NCI-H1092 (cell line): ENCODE measurements at places on chromosomes 4 and X.

- DNase-seq, result no peak
Observed at GRCh38 chr4:126719852-126720251, 912.9 kb upstream of the INTU start.

DNA sequence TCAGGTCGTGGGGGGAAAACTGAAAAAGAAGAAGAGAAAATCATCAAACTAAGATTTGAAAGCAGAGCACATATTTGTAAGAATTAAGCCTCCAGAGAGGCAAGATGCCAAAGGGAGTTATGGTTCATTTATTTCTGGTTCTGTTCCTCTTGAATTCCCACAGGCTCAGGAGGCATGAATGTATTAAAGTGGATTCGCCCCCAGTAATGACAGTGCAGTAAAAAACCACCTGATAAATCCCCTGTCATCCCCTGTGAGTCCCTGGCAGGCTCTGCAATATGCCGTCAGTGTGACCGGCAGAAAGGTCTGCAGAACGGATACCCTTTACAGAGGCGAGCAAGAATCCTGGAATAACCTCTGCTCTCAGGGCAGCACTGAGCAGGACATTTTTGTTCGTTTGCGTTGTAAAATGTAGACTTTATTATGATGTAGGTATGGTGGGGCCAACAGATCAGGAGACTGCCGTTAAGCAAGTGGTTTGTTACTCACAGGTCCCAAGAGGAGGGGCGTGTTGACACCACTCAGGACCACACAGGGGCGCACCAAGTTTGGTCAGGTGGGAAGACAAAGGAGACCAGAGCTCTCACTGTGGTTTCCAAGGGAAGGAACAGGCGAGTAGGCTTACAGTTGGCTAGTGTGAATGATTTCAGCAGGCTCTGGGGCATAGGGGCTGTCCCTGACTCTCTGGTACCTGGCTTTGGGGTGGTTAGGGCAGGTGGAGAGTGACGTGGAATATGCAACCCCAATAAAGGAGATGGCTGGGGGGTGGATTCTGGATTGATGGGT is 75.3 kb downstream of the DHRSX start:
- no peak for DNase-seq

GRCh38 chr4:77240469-77241066 is 83.6 kb downstream of the CCNG2 start:
- peak; percentile 17 for DNase-seq

DNA sequence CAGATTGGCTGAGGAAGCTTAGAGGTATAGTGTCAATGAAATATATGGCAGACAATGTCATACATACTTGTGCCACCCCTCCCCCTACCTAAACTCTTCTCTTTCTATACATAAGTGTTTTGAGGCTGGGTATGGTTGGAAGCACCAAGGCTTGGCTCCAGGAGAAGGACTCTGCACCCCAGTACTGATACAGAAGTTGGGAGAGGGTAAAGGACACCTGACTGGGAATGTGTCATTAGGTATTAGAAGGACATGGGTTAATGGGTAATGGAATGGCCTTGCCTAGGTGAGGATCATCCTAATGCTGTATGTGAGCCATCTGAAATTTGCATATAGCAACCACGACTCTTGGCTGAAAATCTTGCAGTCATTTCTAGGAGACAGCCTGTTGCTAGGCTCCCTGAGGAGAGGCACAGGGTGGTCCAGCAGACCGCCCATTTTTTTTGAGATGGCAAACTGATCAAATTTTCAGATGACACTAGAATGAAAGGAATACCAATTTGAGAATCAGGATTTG is 26.8 kb upstream of the AP1S2 start:
- no peak for DNase-seq

DNA sequence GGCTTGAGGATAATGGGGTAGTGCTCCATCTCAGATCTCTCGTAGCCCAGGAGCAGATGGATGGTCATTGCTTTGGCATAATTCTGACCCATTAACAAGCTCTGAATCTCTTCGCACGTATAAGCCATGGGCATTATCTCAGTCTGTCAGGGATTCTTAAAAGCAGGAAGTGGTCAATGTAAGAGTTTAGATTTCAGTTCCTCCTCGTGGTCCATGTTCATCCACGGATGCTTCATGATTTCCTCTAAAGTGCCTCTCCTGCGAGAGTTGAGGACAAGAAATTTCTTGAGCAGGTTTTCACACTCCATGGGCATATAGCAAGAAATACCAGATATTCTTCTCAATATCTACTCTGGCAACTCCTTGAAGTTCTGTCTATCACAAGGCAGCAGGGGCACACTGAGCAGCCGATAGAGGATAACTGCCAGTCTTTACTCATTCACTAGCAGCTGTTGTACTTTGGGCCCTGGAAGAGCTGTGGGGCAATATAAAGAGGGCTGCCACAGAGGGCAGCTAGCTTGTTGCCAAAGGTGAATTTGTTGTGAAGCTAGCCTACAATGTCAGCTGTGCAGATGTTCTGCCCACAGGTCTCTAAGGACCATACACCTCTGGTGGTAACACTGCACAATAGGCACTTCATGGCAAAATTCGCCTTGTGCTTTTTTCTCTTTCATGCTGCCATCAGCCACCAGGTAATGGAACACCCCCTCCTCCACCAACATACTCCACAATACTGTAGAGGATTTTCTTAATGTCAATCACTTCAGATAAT is 52.0 kb upstream of the WDR17 start:
- no peak for DNase-seq

GRCh38 chr4:18932730-18933339 is 911.3 kb upstream of the LCORL start:
- no peak for DNase-seq

DNA sequence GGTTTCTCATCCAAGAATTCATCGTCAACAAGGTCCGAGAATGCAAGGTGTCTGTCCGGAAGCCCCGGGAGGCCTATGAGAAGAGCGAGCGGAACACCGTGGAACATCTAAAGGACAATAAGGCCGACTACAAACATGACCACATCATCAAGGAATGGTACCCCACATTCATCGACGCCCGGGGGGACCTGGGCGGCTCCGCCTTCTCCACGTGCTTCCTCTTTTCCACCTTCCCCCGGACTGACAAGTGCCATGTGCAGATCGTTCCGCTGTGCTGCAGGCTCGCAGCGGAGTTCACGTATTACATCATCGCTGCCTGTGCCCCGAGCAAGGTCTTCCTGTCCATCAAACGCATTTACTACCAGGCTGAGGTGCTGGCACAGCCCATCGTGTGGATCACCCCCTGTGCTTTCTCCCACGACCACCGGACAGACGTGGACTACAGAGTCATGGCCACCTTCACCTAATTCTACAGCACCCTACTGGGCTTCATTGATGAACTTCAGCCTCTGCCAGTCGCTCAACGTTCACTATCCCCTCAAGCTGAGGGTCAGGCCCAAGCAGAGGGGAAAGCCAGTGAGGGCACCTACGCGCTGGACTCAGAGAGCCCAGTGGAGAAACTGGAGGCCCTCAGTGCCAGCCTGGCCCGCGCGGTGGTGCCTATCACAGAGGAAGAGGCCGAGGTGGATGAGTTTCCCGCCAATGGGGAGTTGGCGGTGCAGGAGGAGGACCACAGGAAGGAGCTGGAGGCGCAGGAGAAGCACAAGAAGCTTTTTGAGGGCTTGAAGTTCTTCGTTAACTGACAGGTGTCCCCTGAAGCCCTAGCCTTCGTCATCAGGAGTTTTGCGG is 125.9 kb upstream of the PABPC4L start:
- no peak for DNase-seq
